ENCODE measurements at places on chromosomes 3 and 15.

GRCh38 chr3:60752809-60753208, 498.4 kb downstream of the FHIT start:
- DNase-seq = no peak

DNA sequence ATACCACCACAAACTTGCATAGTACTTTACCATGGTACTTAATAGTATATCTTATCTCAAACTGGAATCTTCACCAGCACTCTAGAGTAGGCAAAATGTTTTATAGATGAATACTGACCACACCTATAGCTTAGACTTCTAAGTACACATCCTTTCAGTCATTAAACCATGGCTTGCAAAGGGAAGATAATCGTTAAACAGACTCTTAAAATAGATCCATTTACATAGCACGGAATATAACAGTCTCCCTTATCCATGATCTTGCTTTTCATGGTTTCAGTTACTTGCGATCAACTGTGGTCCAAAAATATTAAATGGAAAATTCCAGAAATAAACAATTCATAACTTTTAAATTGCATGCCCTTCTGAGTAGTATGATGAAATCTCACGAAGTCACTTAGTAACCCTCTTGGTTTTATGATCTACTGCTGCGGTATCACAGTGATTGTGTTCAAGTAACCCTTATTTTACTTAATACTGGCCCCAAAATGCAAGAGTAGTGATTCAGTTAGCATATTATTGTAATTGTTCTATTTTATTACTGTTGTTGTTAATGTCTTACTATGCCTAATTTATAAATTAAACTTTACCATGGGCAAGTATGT, 111.4 kb downstream of the HERC1 start:
- no peak for DNase-seq

GRCh38 chr15:64990168-64990470, 405 bp upstream of the SPG21 start:
- DNase-seq = no peak

GRCh38 chr3:7728566-7729519, 772.8 kb upstream of the LMCD1 start:
- DNase-seq = no peak

DNA sequence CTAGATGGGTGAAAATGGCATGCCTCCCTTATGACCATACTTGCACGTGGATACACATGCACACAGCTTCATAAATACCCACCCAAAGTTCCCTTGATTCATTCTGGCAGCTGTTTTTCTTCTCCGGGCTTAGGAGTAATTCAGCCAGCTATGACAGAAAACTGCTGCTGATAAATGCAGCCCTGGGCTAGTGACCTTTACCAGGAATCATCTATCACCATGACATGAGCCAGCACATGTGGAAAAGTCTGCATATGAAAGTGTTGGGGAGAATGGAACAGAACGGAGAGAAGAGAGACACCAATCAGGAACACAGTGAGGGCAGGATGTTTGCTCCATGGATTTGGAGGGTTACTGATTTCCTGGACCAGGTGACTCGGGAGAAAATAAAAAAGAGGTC, 706.3 kb downstream of the PDCD6IP start:
- no peak for DNase-seq

DNA sequence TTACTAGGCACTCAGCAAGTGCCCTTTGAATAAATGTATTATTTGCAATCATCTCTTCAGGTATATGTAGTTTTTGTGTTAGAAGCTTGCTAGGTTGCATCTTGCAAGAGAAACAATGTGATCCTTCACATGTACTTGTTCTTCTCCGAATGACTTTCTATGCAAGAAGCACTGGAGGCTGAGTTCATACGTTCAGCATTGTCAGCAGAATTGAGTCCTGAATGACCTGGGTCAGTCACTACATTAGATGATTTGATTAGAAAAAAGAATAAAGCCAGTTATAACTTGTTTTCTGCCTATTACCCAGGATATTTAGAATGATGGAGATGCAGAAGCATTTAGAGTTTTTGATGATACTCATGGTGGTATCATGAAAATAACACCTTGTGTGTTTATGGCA, 479.1 kb upstream of the TPRG1 start:
- no peak for DNase-seq

- DNase-seq = no peak
These were observed 41.5 kb downstream of the DLG1 start for GRCh38 chr3:197256836-197257444.

DNA sequence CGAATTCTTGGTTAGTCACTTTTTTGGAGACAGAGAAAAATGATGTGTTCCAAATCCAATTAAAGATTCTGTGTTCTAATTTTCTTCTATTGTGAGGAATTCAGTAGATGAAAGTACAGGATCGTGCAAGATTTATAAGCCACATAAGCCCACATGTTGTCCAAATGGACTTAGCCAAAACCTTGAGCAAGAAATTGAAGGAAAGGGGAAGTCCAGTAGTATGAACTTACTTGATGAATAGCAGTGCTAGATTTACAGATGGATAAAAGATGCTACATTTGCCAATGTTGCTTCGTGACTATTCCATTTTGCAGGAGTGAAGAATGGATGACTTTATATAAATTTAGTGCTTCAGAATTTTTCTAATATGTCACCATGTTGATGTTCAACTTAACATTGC, 120.0 kb upstream of the ATP11B start:
- DNase-seq = no peak

DNA sequence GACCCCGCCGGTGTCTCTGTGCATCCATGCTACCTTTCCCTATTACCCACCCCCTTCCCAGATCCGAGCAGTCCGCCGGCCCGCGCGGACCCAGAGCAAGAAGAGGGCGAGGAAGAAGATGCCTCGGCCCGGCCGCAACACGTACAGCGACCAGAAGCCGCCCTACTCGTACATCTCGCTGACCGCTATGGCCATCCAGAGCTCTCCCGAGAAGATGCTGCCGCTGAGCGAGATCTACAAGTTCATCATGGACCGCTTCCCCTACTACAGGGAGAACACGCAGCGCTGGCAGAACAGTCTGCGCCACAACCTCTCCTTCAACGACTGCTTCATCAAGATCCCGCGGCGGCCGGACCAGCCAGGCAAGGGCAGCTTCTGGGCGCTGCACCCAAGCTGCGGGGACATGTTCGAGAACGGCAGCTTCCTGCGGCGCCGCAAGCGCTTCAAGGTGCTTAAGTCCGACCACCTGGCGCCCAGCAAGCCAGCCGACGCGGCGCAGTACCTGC, 788 bp downstream of the FOXB1 start:
- no peak for DNase-seq

DNA sequence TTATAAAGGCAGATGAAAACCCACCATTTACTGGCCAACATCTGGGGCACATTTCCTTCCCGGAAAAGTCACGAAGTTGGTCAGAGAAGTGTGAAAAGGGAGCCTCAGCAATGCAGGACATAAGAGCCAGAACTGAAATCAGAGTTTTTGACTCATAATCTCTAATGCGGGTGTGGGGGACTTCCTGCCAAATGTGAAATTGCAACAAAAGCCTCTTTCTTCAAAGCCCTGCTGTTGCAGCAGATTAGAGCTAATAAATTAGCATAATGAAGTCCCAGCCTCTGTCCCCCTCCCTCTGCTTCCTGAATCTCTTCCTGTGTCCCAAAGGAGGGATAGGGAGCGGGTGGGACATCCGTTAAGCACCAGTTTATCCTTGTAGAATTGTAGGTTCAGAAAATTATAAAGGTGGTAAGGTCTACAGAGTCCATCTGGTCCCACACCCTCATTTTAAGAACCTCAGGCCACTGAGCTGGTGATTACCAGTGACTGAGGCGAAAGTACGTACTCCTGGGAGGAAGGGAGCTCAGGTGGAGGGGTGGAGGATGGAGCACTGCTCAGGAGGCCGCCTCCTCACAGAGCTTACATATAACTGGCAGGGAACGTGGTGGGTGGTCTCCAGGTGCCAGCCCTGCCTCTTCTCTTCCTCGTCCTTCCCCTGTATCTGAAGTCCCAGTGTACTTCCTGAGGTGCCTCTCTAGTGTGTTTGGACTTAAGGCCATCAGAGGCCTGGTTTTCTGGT, 35.0 kb downstream of the ST6GAL1 start:
- DNase-seq = no peak

DNA sequence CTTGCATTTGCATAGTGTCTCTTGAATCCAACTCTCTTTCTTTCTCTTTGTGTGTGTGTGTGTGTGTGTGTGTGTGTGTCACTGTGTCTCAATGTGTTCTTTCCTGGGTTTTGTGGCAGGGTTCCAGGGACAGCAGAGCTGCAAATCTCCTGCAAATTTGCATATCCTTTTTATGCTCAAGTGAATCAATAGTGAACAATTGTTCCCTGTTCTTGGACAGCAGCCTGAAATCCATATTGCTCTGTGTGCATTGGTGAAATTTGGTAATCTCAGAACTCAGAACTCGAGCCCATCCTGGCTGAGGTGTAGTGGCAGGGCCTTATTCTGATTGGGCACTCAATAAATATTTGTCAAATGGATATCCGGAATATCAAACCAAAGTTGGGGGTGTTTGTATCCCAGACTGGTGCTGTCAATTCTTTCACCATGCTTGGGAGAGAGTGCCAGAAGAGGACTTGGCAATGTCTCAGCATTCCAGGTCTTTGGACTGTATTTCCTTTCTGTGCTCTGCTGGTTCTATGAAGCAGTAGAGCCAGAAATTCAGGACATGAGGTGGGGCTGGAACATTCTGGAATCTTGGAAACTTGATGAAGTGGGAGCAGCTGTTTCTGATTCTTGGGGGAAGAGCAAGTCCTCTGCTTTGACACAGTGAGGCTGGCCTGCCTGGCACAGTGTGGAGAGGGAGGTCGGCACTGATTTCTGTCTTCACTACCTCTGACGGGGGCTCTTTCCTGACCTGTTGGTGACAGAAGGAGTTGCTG, 380.6 kb upstream of the C2CD4B start:
- no peak for DNase-seq

GRCh38 chr3:65676580-65676979, 362.1 kb downstream of the MAGI1 start:
- no peak for DNase-seq

DNA sequence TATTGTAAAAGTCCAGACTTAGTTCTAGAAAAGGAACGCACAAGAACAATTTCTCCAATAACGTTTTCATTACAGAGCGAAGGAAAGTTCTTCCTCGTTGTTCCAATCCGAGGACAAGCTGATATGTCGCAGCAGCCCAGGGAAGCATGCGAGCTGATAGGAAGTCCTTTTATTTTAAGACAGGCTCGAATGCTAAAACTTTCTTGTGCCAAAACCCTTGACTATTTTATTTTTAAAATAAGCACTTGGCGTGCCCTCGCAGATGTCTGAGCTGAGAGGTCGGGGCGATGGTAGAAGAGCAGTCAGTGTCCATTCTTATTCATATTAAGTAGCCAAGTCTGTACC, 433 bp upstream of the MITF start:
- no peak for DNase-seq

DNA sequence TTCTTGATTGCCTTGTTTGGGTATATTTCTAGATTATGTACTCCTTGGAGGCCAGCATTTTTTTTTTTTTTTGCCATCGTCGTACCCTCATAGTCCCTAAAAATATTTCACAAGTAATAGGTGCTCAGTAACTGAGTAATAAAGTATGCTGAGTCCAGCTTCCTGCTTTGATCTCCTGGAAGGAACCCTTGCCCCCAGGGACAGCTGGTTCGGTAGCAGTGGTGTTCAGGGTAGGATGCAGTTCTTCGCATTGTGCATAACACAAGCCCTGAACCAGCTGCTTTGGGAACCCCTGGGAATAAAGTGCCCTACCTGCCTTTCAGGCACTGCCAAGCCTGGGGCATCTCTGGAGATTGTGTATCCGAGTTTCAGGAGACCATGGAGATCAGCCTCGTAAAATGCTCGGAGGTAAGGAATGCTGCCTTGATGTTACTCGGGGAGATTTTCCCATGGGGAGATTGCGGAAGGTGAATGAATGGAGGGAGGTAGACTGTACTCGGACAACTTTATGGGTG, 7.6 kb downstream of the MYZAP start:
- no peak for DNase-seq

DNA sequence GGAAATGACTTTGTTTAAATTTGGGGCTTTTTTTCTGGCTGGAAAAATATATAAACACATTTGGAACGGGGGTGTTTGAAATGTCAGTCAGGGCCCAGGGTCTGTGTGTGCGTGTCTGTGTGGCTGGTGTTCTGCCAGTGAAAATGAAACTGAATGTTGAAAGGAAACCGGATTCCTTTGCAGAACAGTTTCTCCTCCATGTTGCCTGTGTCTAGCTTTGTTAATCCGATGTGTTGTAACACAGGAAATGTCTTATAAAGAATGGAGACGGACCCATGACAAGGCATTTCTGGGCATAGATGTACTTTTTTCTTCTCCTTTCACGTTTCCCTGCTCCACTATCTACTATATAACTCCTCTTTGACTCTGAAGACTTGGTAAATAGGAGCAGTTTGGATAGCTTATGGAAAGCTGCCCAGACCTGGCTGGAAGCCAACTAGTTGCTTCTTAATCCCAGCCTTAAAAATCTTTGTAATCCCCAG, 2.8 kb downstream of the SQOR start:
- DNase-seq = no peak

- DNase-seq = no peak
These were observed 84.6 kb upstream of the SLC7A14 start for GRCh38 chr3:170670504-170670903.

GRCh38 chr3:182118066-182118465, 406.3 kb downstream of the SOX2 start:
- DNase-seq = no peak

- DNase-seq = no peak
These were observed 25.0 kb upstream of the TEX264 start for GRCh38 chr3:51646091-51646490.

- DNase-seq = no peak
These were observed 691 bp downstream of the RHCG start for GRCh38 chr15:89495638-89496145.

- DNase-seq = no peak
These were observed 61.0 kb downstream of the ZBBX start for GRCh38 chr3:167318996-167319615.

DNA sequence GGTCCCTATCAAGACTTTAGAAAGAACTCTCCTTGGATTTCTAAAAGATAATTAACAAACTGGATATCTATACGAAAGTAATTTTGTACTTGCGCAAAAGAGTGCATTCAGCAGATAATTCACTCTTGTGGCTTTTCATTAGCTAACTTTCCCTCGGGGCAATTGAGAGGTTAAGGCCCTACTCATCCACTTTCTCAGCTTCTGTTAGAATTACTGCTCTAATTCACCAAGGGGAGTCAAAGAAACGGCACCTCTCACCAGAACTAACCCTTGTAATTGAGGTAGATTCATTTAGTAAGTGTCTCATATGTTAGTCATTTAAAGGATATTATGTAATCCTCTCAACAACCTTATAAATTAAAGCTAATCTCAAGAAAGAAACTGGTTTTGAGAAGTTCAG, 22.5 kb upstream of the MB21D2 start:
- no peak for DNase-seq

Data from activated CD8-positive, alpha-beta memory T cell treated with anti-CD3 and anti-CD28 coated beads for 1 hour (primary cell).